Activated T-helper 1 cell treated with anti-CD3 and anti-CD28 coated beads, Interleukin-2, amount 50 U/mL, for 16 hours (primary cell): ENCODE measurements at places on chromosomes 11 and 22.

DNA sequence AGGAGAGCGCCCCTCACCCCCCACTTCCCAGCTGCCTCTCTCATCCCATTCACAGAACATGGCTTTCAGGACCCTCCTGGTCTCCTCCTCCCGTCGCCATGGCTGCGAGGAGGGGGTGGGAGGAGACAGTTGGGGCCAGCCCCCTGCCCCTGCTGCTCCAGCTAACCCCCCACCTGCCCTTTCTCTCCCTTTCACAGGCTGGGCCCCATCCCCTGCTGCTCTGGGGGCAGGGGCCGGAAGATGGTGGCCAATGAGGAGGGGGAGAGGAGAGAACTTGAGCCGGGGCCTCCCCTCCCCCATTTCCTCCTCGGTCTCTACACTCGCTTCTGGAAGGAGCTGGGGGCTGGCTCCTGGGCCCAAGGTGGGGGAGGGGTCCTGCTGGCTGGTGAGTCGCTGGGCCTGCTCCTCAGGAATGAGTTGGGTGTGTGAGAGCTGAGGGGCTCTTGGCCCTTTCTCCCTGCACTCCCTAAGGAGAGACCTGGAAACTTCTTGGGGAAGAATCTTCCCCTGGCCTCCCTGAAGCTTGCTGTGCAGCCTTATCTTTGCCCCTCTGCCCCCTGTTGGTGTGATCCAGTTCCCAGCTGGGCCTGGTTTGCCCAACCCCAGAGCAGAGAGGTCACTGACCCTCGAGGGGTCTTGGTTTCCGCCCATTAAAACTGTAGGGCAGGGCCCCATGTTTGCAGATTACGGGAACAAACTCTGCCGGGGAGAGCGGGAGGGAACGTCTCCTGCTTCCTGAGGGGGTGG, 10.2 kb downstream of the YPEL4 start:
- DNase-seq = no peak

- peak; percentile 44 for DNase-seq
These were observed 29.8 kb downstream of the SREBF2 start for GRCh38 chr22:41862530-41863266.

DNA sequence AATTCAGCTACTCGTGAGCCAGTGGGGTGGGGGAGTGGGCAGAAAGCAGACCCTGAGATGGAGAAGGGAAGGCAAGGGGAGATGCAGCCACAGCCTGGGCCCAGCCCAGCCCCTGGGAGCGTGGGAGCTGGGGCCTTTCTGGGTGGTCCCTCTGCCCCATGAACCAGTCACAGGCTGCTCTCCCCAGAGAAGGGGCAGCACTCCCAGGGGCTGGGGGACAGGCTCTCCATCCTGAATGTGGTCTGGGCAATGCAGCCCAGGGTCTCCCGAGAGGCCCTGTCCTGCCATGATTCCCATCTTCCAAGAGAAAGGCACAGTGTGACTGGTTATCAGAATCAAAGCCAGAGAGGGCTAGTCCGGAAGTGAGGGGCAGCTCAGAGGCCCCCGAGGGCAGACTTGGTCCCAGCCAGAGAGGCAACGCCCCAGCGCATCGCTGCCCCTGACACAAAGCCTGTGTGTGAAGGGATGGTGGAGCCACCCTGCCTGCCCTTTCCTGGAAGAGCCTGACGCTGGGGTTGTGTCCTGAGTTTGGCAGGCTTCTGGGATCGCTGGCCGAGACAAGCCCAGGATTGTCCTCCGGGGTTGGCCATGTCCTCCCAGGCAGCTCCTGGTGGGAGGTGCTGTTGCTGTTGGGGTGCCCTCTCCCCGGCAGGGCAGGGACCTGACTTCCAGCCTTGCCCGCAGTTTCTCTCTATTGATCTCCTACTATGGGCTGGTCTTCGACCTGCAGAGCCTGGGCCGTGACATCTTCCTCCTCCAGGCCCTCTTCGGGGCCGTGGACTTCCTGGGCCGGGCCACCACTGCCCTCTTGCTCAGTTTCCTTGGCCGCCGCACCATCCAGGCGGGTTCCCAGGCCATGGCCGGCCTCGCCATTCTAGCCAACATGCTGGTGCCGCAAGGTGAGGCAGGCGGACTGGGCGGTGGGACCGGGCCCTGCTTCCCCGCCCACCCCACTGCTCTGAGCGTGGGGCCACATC, 23.8 kb upstream of the SLC22A12 start:
- DNase-seq = no peak

- no peak for DNase-seq
These were observed 511.8 kb upstream of the API5 start for GRCh38 chr11:42800041-42800440.
